ENCODE measurements at places on chromosomes 3 and 15. TPM values are rescaled to one million over a fixed set of nuclear protein-coding genes. Genes with fewer than 3 reads are reported as not detected.

The SPINT1 gene
- not detected for total RNA-seq

The SLC6A11 gene
- total RNA-seq: 0.95 TPM

The AADACL2 gene
- total RNA-seq: not detected

The GOLGA8H gene
- 0.13 TPM for total RNA-seq

The STAB1 gene
- not detected for total RNA-seq

The SLC22A14 gene
- total RNA-seq: not detected

The ZNF774 gene
- 0.07 TPM for total RNA-seq

DNA sequence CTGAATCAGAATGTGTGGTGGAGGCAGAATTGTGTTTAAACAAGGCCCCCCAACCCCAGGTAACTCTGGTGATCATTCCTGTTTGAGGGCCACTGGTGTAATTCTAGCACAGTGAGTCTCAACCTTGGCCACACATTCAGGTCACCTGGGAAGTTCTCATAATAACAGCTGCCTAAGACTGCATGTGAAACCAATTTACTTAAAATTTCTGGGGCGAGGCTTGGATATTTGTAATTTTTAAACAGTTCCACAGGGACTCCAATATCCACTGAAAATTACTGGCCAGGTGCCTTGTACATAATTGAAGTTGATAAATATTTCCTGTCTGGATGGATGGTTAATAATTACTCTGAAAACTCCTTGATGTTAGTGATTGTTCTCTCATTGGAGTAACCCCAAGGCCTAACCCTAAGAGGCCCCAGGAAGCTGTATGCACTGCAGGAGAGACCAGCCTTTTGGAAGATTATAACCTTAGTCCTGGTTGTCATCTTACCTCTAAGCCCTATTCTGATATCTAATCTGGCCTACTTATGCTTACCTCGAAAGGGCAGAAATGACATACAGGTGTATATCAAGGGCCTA is 25.7 kb upstream of the EPHB1 start:
- no peak for DNase-seq

- no peak for DNase-seq
These were observed 16.4 kb upstream of the UBE3A start for GRCh38 chr15:25455226-25455625.

DNA sequence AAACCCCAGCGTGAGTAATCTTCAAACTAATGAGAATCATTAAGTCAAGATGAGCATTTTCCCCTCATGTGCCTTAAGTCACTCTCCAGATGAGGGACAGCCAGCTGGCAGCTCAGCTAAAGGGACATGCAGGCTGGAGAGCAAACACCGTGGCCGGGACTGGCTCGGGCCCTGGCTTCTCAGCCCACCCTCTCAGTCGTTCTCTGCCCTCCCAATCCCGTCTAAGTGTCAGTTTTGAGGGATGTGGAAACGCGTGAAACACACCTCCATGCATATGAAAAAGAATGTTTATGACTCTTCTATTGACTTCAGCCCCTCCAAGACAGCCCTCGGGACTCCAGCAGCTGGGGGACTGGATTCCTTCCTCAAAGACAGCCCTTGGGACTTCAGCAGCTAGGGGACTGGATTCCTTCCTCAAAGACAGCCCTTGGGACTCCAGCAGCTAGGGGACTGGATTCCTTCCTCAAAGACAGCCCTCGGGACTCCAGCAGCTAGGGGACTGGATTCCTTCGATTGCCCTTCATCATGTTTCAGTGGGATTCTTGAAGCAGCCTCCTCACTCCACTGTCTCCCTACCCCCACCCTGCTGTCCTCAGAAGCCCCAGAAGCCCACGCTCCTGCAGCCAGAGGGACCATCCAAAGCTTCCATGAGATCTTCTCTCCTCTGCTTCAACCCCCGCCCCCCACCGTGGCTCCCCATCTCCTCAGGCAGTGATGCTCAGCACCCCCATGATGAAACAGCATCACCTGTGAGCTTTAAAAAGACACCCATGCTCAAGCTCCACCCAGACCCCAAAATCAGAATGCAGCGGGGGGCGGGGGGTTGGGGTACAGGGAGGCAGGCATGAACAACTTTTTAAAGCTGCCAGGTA is 228.9 kb downstream of the XXYLT1 start:
- DNase-seq: no peak

DNA sequence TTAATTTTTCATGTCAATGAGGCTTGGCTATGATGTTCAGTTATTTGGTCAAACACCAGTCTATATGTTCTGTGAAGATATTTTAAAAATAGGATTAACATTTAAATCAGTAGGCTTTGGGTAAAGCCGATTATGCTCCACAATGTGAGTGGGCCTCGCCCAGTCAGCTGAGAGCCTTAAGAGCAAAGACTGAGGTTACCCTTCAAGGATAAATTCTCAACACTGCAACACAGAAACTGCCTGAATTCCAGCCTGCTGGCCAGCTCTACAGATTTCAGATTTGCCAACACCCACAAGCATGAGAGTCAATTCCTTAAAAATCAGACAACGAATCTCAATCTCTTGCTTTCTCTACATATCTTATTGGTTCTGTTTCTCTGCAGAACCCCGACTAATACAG is 188.3 kb downstream of the PLCH1 start:
- DNase-seq: no peak

DNA sequence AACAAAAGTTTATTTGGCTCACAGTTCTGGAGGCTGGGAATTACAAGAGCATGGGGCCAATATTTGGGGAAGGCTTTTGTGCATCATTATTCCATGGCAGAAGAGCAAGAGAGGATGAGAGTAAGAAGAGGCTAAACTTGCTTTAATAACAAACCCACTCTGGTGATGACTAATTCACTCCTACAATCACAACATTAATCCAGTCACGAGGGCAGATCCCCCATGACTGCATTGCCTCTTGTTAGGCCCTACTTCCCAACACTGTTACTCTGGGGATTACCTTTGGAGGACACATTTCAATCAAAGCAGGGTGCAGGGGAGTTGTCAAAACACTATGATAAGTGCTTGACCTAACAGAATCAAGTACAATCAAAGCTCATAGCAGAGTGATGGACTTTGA is 181.7 kb downstream of the BBX start:
- DNase-seq: no peak

DNA sequence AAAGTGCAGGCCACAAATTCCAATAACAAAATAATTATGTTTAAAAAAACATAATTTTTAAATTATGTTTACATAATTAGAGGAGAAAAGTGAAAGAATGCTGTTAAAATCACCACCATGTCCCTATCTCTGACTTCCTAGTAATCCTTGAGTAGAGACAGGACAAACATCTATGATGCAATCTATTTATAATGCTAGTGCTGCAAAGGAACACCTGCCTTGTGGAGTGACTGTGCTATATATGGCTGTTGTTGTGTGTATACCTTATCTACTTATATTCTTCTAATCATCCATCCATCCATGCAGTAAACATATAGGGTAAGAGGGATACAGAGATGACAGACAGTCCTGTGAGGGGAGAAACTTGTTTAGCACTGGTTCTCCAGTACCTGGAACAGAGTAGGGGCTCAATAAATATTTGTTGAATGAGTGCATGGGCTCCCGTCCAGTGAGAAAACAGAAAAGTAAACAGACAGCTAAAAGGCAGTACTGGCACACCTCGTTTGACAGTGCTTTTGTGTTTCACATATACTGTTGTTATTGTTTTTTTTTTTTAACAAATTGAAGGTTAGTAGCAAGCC is 229.3 kb upstream of the UBE2E1 start:
- DNase-seq: peak; percentile 9

- no peak for DNase-seq
These were observed 280.3 kb downstream of the ZPLD1 start for GRCh38 chr3:102715030-102715697.

DNA sequence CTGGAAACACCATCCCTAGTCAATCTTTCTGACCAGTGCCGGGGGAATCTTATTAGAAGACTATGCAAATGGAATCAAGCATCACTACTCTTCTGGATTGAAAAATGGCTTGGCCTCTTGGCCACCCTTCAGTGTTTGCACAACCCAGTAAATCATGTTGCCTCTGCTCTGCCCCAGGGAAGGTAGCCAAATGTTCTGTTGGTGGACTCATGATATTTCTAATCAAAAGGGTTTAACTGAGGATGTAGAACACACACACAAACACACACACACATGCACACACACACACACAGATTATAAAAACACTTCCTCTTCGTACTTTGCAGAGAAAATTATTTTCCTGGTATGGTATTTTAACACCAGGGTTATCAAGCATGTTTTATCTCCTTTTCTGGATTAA is 7.9 kb downstream of the RBP2 start:
- DNase-seq: no peak

DNA sequence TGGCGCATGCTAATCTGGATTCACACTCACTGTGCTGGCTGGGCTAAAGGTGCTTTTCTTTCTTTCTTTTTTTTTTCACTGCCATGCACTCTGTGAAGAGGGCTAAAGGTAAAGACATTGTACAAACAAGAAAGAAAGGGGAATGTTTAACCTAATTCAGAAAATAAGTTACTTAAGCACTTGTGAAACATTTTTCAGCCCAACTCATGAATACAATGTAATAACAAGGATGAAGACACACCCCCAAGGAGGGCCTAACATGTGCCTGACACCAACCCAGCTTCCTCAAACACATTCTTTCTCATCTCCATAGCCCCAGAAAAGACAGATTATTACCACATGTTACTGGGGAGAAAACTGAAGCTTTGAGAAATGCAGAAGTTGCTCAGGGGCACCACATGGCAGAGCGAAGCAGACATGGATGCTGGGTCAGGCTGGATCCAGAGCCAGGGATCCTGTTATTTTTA is 5.7 kb downstream of the STIMATE start:
- DNase-seq: no peak

- DNase-seq: no peak
These were observed 10.6 kb upstream of the FSTL1 start for GRCh38 chr3:120461416-120461815.

GRCh38 chr15:69185706-69186105 is 25.3 kb downstream of the GLCE start:
- no peak for DNase-seq

DNA sequence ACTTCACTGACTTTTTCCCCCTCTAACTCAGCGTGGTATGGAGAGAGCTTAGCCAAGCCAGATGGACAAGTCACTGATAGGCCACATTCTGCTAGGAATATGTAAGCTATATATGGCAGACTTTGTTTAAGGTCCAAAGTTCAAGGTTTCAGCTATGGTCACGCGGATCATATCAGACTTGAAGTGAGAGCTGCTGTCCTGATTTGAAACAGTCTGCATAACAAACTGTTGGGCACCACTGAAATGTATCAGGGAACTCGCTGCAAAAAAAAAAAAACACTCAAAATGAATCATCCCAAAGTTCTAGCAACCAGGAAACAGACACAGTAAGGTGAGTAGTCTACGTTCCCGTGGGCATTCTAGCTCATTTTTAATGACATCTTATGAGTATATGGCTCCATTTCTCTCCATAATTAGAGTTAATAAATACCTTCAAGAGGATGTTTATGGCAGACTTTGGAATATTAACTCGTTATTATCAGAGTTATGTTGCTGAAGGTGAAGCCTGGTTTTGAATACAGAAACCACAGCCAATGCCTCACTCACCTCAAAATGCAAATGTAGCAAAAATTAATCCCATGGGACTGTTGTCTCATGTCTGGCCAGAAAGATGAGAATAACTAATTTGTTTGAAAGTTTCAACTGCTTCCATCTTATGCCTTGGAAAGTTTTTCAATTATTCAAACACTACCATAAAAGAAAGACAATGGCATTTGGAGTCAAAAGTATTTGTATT is 12.3 kb downstream of the DPH3 start:
- DNase-seq: no peak

- DNase-seq: no peak
These were observed 12.1 kb downstream of the IQGAP1 start for GRCh38 chr15:90400005-90400758.

GRCh38 chr15:98547741-98548138 is 100.6 kb upstream of the IGF1R start:
- DNase-seq: peak; percentile 63

GRCh38 chr3:167754049-167754448 is 18.5 kb downstream of the SERPINI1 start:
- no peak for DNase-seq

DNA sequence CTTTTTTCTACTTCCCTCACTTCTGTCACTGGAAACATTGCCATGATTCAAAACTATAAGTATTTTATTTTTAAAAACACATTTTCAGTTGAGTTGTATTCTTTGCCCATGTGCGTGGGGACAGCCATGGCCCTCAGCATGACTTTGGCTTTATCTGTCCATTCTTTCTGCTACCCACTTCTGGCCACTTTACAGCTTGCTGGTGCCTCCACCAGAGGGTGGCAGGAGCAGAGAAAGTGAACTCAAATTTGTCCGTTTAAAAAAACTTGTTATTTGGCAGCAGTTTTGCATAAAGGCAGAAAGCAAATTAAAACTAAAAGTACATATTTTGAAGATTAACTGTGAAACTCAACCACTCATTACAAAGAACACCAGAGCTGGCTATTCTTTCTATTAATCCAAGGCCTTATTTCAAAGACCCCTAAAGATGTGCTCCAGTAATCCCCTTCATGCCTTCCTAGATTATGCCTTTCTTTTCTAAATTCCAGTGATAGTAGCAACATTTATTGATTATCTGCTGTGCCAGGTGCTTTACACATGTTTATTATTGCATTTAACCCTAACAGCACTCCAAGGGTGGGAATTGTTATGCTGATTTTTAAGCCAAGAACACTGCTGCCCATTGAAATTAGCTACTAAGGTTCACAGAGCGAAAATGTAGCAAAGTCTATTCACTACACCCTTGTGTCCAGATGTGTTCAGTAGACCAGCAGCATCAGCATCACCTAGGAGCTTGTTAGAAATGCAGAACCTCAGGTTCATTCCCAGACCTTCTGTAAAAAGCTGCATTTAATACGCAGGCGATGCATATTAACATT is 134.8 kb downstream of the THRB start:
- DNase-seq: no peak
